ENCODE measurements at places on chromosomes 4 and X.

- no peak for DNase-seq
Observed at GRCh38 chr4:38315286-38315685, 348.7 kb upstream of the KLF3 start.

- peak; percentile 81 for DNase-seq
Observed at GRCh38 chr4:121950212-121950679, 1.6 kb downstream of the TRPC3 start.

GRCh38 chr4:116788723-116789122 is 296.7 kb downstream of the TRAM1L1 start:
- DNase-seq: no peak

- DNase-seq: no peak
Observed at GRCh38 chr4:106909486-106910188, 126.5 kb downstream of the DKK2 start.

DNA sequence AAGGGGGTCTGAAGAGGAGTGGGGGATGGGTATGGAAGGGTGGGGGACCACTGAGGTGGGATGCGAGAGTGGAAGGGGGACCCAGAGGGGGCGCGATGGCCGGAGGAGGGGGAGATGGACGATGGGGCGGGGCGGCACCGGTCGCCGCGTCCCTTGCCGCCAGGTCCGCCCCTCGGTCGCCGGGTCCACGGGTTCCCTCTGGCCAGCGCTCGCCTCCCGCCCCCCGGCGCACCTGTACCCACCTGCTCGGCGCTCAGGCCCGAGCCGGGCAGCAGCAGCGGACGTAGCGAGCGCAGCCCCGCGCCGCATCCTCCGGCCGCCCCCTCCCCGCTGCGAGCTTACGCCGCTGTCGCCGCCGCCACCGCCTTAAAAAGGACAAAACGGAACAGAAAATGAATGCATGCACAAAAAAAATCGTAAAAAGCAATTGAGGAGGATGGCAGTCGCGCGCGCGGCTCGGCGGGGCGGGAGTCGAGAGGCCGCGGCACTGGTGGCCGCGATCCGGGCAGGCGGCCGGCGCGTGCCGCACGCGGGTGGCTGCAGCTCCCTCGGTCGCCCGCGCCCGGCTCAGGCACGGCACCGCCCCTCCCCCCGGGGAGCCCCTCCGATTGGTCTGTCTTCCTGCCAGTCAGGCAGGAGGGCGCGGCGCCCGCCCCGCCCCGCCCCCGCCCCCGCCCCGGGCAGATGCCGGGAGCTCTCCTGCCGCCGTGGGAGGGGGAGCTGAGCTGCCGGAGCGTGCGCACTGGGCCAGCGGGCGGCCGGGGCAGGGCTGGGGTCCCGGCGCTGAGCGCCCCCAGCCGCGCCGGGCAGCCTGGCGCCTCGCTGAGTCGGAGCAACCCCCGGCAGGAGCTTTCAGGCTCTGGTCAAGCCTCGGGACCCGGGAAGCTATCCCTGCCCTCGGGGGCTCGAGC is at the start of gene JAKMIP1:
Gene JAKMIP1 (minus strand): TSS at position 539 of the 911 bp plus-strand sequence. CDS start 87,699 bp downstream, outside the sequence.
- DNase-seq: peak; percentile 85

GRCh38 chr4:89369581-89369980 is 62.0 kb upstream of the GPRIN3 start:
- no peak for DNase-seq

DNA sequence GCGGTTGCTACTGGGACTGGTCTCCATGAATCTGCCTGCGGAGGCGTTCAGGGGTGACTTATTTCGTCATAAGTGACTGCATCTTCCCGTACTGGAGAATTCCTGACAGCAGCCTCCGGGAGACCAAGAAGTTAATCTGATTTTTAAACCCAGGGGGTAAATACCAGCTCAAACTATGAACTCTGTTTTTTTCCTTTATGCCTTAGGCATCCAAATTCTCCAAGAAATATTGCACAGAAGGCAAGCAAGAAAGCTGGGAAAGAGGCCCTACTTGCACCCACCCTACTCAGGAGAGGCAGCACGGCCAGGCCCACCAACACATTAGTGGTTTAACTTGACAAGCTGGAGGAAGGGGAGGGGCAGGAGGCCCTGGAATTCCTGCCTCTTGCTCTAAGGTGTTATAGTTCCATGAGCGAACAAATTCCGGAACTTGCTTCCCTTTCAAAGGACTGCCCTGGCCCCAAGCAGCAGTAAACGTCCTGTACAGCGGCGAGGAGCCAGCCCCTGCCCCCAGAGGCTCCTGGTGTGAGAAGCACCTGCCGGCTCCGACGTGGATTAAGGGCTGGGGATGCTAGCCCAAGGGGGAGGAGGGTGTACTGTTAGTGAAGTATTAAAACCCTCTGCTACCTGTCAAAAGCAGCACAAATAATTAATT is 177.2 kb downstream of the AFAP1 start:
- DNase-seq: no peak

DNA sequence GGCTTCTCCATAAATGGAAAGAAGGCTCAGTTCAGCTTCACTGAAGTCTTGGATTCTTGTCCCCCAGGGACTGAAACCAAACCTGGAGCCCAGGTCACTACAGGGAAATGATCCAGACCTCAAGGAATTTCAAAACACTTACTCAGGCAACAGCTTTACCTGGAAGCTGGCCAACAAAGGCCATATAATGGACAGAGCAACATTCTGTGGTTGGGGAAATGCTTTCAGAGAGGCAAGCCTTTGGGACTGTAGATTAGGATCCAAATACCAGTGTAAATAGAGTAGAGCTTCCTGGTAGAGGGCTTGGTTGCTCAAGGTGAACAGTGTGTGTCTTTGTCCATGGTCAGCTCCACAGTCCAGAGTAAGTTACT is 57.0 kb upstream of the PROM1 start:
- no peak for DNase-seq

GRCh38 chr4:76738086-76738931 is 159.6 kb downstream of the SOWAHB start:
- no peak for DNase-seq

GRCh38 chr4:678331-679103 is 4.2 kb downstream of the MYL5 start:
- DNase-seq: no peak

Data from stimulated activated naive CD4-positive, alpha-beta T cell treated with Interleukin-2 at 50 U/mL for 16 hours (primary cell).